ENCODE measurements at places on chromosomes 4 and X.

DNA sequence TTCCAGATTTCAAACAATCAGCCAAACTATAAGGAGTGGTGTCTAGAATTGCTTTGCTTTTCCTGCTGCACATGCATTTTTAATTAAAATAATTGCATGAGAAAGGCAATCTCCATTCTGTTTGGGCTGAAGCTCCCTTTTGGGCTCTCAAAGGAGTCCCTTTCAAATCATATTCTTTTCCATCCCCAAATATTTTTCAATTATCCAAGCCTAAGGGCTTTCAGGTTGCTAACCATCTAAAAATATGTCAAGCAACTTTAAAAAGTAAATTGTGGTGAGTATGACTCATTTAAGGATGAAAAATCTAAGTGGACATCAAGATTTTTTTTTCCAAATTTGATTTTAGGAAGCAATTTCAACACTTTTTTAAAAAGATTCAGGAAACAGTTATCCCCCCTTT, 28.4 kb downstream of the PIR start:
- no peak for DNase-seq

- no peak for DNase-seq
Measured at GRCh38 chr4:74755486-74755885, 38.8 kb downstream of the BTC start.

GRCh38 chr4:141177171-141177570, 43.5 kb upstream of the ZNF330 start:
- no peak for DNase-seq

DNA sequence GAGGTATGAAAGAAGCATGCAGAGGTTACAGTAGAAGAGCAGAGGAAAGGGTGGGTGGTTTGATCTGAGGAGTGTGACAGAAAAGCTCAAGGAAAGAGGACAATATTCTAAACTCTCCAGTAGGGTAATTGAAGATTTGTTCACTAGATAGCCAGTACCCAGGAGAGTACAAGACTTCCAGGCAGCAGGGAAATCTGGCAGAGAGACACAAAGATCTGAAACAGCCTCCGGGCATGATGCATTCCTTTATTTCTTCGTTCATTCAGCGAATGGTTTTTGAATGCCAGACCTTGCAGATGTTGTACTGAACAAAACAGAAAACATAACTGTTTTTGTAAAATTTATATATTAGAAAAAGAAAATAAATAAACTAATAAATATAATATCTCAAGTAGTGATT, 766.6 kb downstream of the FAT4 start:
- DNase-seq: no peak

GRCh38 chr4:122688529-122689140, 43.9 kb upstream of the BBS12 start:
- DNase-seq: no peak

DNA sequence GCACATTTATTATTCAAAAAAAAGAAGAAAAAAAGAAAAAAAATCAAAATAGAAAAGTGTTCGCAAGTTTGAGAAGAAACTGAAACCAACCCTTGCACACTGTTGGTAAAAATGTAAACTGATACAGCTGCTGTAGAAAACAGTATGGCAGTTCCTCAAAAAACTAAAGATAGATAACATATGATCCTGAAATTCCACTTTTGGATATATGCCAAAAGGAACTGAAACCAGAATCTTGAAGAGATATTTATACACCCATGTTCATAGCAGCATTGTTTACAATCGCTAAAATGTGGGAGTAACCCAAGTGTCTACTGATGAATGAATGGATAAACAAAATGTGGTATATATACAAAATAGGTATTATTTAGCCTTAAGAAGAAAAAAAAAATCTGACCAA, 155.4 kb downstream of the TBCK start:
- no peak for DNase-seq

- DNase-seq: no peak
Measured at GRCh38 chr4:8548731-8549351, 31.4 kb upstream of the GPR78 start.

DNA sequence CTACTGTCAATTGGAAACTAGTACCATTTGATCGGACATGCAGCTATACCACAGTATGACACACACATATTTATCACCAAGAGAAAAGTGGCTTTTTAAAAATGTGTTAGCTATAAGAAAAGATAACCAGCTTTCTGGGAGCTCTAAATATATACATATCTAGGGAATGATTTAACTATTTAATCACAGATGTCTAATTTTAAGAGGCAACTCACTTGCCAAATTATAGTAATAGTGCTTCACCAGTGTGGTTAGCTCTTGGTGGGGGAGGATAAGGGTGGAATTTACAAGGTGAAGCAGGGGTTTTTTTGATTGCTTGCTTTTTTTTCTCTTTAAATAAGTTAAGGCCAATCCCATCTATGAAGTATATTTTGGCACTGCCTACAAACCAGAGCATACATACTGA, 547.7 kb upstream of the DIPK2B start:
- DNase-seq: no peak

GRCh38 chr4:173855015-173855414, 325.0 kb upstream of the HAND2 start:
- DNase-seq: no peak

- no peak for DNase-seq
Measured at GRCh38 chrX:11944501-11944900, 186.5 kb downstream of the MSL3 start.

GRCh38 chr4:143280861-143281260, 55.8 kb upstream of the GAB1 start:
- DNase-seq: no peak

DNA sequence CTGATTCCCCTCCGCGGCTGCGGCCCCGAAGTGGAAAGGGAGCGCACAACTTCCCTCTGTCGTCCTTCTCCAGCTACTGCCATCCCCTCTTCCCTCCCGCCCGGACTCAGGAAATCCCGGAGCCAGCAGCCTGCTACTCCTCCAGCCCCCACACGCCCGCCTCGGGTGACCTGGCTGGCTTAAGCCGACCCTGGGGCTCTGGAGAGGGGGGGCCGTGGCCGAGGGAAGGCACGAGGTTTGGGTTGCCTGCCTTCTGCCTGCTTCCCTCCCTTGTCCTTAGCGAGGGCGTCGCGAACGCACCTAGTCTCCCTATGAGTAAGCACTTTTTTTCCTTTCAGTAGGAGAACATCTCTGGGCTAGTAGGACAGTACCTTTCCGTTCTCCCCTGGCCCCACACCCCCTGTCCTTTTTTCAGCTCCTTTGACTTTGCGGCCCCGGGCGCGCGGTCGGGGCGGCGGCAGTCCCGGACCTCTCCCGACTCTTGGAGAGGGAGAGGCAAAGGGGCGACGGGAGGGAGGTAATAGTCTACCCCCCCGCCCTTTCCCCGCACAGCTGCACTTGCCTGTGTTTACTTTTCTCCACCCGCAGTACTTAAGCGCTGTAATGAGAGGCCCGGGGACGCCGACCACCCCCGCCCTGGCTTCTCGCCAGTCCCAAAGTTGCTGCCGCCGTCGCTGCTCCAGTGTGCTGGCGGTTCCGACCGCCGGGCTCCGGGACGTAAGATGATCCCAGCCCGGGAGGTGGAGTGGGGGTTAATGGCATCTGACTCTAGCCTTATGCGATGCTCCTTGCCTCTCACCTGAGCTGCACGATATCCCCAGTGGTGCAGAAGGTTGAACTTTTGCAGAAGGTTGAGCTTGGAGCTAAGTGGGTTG, 868 bp downstream of the PLS3 start:
- peak; percentile 3 for DNase-seq

DNA sequence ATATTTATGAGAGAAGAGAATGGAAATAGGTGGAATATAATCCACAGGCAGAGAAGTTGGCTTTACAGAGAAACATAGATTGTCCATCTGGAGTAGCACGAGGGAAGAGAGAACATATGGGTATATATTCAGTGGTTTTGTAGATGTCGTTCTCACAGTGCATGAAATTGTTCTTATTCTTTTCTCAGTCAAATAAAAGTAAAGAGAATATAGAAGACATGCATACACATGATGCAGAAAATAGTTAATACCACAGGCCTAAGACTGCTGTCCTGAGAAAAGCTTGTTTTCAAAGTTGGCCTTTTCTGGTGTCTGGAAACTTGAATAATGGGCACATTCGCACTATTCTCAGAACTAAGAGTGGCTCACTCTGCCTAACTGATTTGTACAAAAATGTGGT, 378.1 kb downstream of the GABRG1 start:
- no peak for DNase-seq

- DNase-seq: no peak
Measured at GRCh38 chrX:147228153-147228552, 413.6 kb upstream of the CXorf51A start.

- DNase-seq: no peak
Measured at GRCh38 chrX:106243376-106243775, 75.3 kb downstream of the PWWP3B start.

DNA sequence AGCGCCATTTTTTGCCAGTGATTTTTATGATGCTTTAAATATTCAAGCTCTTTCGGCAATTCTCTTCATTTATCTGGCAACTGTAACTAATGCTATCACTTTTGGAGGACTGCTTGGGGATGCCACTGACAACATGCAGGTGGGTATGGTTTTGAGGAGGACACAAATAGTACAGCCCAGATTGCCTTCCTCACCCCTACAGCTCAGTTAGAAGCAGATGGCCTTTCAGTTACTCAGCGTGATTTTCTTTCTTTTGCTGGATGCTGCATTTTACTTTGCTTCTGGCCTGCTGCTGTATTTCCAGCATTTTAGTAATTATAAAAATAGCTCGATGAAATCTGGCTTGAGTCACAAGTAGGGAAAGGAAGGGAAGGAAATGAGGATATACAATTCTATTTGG, 114.7 kb downstream of the SLC4A4 start:
- DNase-seq: no peak

DNA sequence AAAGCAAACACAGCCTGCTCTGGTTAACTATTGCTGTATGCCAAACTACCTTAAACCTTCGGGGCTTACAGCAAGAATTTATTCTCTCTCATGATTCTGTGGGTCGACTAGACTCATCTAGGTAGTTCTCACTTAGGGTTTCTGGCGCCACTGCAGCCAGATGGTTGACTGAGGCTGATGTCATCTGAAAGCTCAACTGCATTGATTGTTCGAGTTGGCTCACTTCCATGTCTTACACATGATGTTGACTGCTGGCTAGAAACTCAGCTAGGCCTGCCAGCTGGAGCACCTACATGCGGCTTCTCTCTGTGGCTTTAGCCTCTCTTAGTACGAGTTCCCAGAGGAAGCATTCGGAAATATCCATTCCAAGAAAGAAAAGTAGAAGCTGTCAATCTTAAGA, 103.2 kb downstream of the SRPX start:
- peak; percentile 63 for DNase-seq

All from SHP77 treated with DMSO at 0.1 percent for 48 hours (cell line).